ENCODE measurements at places on chromosomes 12 and 14. TPM values are rescaled to one million over a fixed set of nuclear protein-coding genes. Genes with fewer than 3 reads are reported as not detected.

- no peak for DNase-seq
Observed at GRCh38 chr12:121767525-121768016, 25.9 kb downstream of the RHOF start.

DNA sequence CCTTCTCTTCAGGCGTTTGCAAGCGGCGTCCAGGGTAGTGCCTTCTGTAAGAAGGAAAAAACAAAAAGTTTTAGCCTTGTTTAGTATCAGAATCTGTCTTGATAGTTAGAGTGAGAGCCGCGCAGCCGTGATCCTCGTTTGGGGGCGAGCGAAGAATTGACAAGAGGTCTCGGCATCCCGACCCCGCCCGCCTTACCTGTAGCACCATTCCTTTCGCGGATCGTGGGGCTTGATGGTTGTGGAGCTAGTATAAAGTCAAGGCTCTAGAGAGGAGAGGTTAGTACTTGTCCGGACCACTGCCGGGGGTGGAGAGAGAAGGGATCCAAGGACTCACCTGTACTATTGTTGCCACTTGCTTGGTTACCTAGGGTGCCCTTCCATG is 494 bp downstream of the TMTC3 start:
- no peak for DNase-seq

DNA sequence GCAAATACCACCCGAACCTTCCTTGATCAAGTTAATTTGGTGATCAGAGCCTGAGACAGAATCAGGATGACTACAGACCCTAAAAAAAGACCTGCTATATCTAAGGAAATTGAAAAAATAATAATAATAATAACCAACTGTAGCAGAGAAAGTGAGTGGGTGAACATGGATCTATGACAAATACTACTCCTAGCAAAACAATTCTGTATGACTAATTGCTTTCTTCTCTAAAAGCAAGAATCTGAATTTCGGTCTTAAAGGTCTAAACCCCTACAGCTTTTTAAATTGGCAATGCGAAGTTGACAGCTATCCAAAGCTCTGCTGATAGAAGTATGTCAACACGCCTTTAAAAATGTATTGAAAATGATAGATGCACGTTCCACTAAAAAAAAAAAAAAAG is 102.2 kb downstream of the PRKAB1 start:
- no peak for DNase-seq

DNA sequence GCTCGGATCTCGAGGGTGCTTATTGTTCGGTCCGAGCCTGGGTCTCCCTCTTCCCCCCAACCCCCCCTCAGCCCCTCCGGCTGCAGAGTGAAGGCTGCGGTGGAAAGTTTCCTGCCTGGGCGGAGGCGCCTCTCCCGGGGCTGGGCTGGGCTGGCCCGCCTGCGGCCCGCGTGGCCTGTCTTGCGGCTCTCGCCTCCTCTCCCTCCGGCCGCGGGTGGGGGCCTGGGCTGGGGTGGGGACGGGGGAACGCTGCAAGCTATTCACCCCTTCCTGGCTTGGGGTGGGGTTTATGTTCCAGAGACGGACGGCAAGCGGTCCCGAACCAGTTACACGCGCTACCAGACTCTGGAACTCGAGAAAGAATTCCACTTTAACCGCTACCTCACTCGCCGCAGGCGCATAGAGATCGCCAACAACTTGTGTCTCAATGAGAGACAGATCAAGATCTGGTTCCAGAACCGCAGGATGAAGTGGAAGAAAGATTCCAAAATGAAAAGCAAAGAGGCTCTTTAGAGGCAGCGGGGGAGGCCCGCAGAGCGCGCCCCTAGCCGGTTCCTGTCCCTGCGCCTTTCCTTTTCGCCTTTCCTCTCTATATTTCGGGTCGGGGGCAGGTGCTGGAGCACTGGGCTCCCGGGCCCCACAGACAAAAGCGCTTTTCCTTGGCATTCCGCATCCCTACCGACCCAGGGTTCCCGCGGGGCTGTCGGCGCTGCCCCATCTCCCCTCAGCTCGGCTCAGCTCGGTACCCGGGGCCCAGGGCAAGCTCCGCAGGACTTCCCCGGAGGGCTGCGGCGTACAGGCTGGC is 1.3 kb downstream of the HOXC5 start:
- DNase-seq: no peak

DNA sequence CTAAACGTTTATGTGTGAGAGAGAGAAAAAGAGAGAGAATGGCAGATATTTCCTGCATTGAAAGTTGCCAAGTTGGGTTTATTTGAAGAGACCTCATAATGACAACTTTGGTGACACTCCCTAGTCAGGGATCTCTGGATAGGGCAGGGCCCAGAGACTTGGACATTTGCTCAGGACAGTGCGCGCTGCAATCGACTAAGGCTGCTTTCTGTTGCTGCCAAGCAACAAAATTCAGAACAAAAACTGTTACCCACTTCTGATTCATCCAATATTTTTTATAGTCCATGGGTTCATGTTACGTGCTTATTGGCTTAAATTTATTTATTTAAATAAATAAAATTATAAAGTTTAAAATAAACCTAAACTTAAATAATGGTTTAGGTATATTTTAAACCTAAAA is 34.2 kb downstream of the PTGER2 start:
- no peak for DNase-seq

GRCh38 chr14:24243336-24243836 is 963 bp upstream of the TINF2 start:
- DNase-seq: no peak

DNA sequence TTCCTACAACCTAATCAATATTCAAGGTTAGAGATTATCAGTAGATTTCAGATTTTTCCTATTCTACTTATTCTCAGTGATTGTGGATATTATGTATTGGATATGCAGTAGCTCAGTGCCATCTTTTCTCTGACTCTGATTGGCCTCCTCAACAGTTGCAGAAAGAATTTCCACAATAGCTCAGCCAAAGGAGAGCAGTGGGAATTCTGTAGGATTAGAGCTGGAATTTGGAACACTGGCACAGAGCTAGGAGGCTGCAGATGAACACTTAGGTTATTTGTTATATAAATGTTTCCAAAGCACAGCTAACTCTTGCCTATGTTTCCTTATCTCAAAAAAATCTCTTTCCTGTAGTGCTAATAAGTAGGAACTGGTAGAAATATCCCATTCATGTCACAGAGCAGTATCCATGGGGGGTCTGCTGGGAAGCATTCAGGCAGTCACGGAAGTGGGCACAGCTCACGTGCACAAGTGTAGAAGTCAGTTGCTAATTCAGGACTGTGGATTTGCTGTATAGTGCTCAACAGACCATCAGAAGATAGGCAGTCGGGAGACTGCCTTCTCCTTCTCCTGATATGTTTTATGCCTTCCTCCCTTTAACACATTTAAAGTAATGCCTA is 116.2 kb upstream of the TMEM260 start:
- DNase-seq: no peak

DNA sequence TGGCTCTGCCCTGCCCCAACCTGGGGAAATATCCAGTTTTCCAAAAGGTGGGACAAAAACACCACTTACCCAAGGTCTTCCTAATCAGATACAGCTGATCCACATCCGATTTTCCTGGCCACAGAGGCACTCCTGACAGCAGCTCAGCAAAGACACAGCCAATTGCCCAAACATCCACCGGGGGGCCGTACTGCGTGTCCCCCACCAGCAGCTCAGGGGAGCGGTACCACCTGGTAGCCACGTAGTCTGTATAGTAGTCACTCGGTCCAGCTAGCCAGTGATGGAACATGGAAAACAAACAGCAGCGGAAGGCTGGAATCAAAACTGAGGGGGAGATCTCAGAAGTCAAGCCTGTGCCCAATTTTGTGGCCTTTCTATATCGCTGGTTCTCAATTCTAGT is 28.8 kb downstream of the DMAC2L start:
- DNase-seq: no peak

Gene SLC39A9
- total RNA-seq: 46.7 TPM

Gene CRACR2A
- total RNA-seq: 4.4 TPM

Gene PCED1B
- total RNA-seq: 6.9 TPM

Gene CLEC6A
- not detected for total RNA-seq

Gene CCDC175
- total RNA-seq: not detected

Data from vagina (tissue), 2 donors.